ENCODE measurements at places on chromosomes 11 and 22. TPM values are rescaled to one million over a fixed set of nuclear protein-coding genes. Genes with fewer than 3 reads are reported as not detected.

Gene GTSE1
- 7.3 TPM for total RNA-seq

Gene MICAL2
- 393 TPM for total RNA-seq

Gene GRIK4
- total RNA-seq: 0.37 TPM

Gene PHF21B
- total RNA-seq: 0.54 TPM

Gene CD59
- 705 TPM for total RNA-seq

Gene PLAAT5
- total RNA-seq: 0.10 TPM

Gene TBRG1
- total RNA-seq: 30.0 TPM

Gene NPTXR
- total RNA-seq: 37.5 TPM

Gene PGA5
- not detected for total RNA-seq

Gene PHOX2A
- total RNA-seq: not detected

Gene PRCP
- total RNA-seq: 51.2 TPM

Gene BTG4
- total RNA-seq: not detected

Gene PRR33
- not detected for total RNA-seq

Gene TRIM48
- not detected for total RNA-seq

Gene CHID1
- 90.3 TPM for total RNA-seq

Gene CRY2
- 16.8 TPM for total RNA-seq

Gene OR4D10
- not detected for total RNA-seq

Gene SHISAL1
- total RNA-seq: 7.5 TPM

Gene PGA3
- total RNA-seq: not detected

Gene ZDHHC5
- 57.4 TPM for total RNA-seq

Gene OR8J1
- total RNA-seq: not detected

Gene SYT13
- 1.8 TPM for total RNA-seq

Gene CRYBB2
- not detected for total RNA-seq

Gene TSPAN32
- not detected for total RNA-seq

Gene FOSL1
- total RNA-seq: 7.5 TPM

Gene SCN3B
- 0.45 TPM for total RNA-seq

Gene HOATZ
- total RNA-seq: not detected

Gene TSGA10IP
- total RNA-seq: not detected

Gene TRIM6
- 2.1 TPM for total RNA-seq

Gene TIMP3
- 126 TPM for total RNA-seq

Gene SLCO2B1
- total RNA-seq: 19.2 TPM

Gene PRG3
- not detected for total RNA-seq

Gene MRGPRX3
- not detected for total RNA-seq

Gene ARAP1
- 67.4 TPM for total RNA-seq

Gene FIBIN
- 98.5 TPM for total RNA-seq

Gene PYGM
- total RNA-seq: 0.65 TPM

Gene MMP27
- not detected for total RNA-seq

Gene UBQLN3
- total RNA-seq: 0.13 TPM

Gene OR5AS1
- total RNA-seq: not detected

Gene SLC25A18
- not detected for total RNA-seq

Gene VPREB1
- total RNA-seq: not detected

Gene LRRN4CL
- 0.21 TPM for total RNA-seq

Measured in chondrocyte (in vitro differentiated cells).